ENCODE measurements at places on chromosomes 1 and 21. TPM values are rescaled to one million over a fixed set of nuclear protein-coding genes. Genes with fewer than 3 reads are reported as not detected.

ANKRD65 gene
- total RNA-seq: 0.25 TPM

OR2G6 gene
- not detected for total RNA-seq

DNA sequence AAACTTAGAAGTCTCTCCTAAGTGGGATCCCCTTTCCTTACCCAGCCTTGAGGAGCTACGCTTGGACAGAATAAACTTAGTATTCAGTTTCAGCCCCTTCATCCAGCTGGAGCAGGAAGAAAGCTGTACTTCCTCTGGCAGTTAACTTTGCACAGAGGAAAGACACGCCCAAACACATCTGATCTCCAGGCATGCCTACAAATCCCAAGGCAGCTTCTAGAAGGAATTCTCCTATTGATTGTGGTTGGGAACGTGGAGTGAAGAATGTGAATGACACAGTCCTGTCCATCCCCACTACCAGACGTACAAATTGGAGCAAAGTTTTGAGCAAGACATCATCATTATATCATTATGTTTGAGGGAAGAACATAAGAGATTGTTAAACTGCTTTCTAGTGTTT is 6.6 kb upstream of the AK4 start:
- DNase-seq: peak; percentile 17

DNA sequence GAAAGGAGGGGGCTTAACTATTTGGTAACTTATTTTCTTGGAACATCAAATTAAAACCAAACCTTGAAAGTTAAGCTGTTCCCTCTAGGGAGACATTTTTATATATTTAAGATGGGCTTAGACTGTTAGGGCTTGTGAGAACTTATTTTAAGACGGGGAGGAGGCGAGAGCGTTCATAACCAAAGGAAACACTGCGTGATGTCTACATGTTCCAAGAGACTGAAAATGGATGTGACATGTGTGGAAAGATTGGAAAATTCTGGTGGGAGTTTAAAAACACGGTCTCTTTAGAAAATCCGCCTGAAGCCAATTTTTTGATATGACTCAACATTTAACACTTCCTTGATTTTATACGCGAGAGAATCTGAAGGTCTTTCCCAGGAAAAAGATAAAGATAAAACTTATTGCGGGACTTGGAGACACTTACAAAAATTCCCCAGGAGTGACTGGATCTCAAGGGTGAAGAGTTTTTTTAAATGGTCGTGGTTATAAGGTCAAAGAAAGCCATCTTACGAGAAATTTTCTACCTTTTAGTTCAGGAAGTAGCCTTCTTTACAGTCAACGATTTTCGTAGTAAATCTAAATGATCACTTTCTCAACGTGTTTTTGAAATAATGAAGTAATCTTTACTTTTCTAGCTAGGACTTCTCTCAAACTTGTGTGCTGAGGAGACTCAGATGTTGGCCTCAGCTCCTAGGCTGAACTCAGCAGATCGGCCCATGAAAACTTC is 828 bp downstream of the PNRC2 start:
- DNase-seq: peak; percentile 35

GRCh38 chr1:158095737-158096335 is 84.9 kb upstream of the CD1D start:
- DNase-seq: peak; percentile 57

DNA sequence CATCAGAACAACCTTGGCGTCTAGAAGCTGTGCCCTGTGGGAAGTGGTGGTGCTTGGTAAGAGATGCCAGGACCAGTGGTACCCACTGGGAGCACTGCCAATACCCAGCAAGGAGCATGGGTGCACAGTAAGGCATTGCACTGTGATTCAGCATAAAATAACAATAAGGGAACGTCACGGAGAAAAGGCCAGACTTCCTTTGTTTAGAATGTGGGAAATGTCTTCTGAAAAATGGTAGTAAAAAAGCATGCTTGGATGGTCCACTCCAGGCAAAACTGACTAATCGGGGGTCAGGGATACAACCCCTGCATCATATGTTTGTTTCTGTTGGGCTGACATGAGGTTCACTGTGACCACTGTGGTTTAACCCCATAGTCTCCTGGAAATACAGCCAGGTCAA is 14.7 kb downstream of the METTL18 start:
- DNase-seq: no peak

DNA sequence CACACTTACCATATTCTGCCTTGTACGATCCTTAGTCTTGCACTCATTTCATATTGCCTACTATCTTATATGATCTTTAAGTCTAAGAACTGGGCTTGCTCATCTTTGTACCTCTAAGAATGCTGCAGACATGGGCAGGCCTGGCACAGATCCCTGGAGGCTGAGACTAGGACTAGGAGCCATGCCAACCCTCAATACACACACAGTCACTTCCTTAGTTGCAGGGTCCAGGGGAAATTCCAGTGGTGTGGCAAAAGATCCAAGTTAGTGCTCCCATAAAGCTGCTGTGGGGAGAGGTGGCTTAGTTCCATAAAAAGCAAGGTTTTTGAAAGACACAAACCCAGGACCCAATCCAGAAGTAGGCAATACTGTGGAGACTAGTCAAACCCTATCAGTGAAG is 59.9 kb downstream of the CYYR1 start:
- peak; percentile 50 for DNase-seq

DNA sequence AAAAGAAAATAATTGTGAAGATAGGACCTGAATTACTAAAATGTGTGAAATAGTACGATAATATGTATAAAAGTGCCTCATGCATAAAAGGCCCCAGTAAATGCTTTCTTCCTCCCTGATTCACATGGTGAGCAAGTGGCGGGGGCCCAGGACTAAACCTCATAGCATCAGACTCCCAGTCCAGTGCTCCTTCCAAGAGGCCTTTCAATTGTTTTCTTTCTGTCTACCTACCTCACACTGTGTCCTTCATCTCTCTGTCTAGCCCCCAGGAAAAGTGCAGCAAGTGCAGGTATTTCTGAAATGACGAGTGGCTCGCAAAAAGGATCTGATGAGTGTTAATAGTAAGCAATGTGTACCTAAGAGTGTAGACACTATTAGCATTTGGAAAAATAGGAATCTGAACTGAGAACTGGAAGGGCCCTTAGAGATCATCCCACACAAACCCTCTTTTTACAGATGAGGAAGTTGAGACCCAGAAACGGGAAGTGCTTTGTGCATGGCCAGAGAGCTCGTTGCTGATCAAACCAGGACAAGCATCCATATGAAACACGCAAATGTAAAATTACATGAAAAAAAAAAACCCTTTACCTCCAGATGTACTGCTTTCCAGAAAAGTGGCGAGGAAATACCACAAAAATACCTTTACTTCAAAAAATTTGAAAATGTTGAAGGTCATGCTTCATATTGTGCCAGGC is 118.2 kb upstream of the HOOK1 start:
- DNase-seq: no peak

- peak; percentile 1 for DNase-seq
These were observed 306.2 kb downstream of the TTLL7 start for GRCh38 chr1:83692524-83693381.

LRRC71 gene
- 0.13 TPM for total RNA-seq

GRCh38 chr1:43648876-43649477 is 972 bp upstream of the KDM4A start:
- DNase-seq: no peak

GRCh38 chr1:240090014-240090413 is 1.7 kb upstream of the FMN2 start:
- no peak for DNase-seq

C1orf116 gene
- not detected for total RNA-seq

DNA sequence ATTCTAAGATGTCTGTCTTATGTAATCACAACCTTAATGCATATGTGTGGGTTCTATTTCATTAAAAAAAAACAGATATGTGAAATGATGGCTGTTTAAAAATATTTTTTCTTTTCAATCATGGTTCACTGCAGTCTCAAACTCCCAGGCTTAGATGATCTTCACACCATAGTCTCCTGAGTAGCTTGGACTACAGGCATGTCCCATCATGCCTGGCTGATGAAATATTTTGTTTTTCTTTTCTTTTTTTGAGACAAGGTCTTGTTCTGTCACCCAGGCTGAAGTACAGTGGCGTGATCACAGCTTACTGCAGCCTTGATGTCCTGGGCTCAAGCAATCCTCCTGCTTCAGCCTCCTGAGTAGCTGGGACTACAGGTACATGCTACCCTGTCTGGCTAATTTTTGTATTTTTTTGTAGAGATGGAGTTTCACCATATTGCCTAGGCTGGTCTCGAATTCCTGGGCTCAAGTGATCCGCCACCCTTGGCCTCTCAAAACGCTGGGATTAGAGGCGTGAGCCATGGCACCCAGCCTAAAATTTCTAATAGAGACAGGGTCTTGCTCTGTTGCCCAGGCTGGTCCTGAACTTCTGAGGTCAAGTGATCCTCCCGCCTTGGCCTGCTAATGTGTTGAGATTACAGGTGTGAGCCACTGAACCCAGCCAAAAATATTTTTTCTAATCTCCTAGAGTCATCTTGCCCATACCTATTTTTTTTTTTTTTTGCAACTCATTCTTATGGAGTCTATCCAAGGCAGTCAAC is 67.6 kb downstream of the GIPC2 start:
- DNase-seq: no peak

LRRC53 gene
- not detected for total RNA-seq

GCSAML gene
- total RNA-seq: not detected

DNA sequence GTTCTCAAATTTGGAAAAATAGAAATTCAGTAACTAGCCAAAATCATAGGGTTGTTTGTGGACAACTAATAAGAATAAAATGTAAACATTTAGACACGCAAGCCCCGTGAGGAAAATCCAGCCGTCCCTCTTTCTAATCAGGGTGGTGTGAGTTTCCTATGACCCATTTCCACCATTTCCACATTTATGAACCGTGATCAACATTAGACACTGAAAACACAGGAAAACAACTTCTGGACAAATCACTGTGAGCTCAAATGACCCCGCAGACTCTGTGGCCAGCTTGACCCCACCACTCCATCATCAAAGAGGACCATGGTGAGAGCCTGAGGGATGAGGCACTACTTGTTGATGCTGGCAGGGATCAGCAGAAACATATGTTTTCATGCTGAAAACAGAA is 101.0 kb downstream of the SIM2 start:
- DNase-seq: peak; percentile 24

- DNase-seq: no peak
These were observed 34.7 kb upstream of the CASZ1 start for GRCh38 chr1:10830961-10831668.

- DNase-seq: no peak
These were observed 59.1 kb downstream of the PRDM2 start for GRCh38 chr1:13759072-13759471.

GRCh38 chr1:41862384-41863221 is 56.1 kb downstream of the HIVEP3 start:
- no peak for DNase-seq

- no peak for DNase-seq
These were observed 148.2 kb downstream of the FCRL5 start for GRCh38 chr1:157404063-157404501.

DIRAS3 gene
- 0.13 TPM for total RNA-seq

LIN28A gene
- not detected for total RNA-seq

DNA sequence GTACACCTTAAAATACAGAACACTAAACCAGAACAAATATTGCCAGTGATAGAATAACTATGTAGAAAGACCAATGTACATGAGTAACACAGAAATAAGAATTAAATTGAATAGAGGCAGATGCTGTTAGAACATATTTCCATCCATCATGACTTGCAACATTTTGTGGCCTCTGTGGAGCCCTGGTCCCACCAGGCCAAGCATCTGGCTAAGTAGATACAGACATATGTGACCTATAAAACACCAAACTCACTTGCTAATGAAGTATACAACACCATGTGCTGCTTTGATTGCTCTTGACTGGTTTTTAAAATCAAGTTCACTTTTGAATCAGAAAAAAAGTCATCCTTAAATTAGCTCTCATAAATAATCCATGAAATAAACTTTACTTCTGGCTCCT is 20.5 kb downstream of the SLC19A2 start:
- no peak for DNase-seq

UQCRHL gene
- 0.76 TPM for total RNA-seq

DNA sequence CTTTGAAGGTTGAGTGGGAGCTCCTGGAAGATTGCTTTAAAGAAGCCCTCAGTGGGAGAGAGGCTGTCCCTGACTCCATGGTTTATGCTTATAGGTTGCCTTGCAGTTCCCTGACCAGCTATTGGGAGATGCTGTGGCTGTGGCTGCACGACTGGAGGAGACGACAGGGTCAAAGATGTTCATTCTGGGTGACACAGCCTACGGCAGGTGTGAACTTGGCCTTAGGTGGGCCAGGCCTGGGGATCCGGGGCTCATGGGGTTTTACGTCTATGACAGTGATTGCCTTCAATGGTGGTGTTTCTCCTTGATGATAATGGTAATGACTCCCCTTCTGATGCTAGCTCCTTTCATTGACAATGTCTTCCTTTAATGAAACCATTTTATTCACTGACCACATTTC is 692 bp downstream of the DPH2 start:
- no peak for DNase-seq
